BJ (cell line): ENCODE measurements at places on chromosomes 3 and 15.

GRCh38 chr15:50257924-50258323 is 7.6 kb downstream of the HDC start:
- no peak for DNase-seq

DNA sequence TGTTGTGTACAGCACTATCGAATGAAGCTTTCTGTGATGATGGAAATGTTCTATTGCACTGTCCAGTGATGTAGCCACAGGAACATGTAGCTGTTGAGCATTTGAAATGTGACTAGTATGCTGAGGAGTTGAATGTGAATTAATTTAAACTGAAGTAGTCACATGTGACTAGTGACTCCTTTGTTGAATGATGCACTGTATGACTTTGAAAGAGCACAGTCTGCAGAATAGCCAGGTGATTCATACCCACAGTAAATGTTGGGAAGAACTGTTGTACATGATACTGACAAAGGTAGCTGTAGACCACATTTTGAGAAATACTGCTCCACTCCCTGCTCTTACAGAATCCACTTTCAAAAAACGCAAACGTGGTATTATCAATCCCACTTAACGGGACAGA is 34.0 kb upstream of the ACTL6A start:
- DNase-seq, result no peak

DNA sequence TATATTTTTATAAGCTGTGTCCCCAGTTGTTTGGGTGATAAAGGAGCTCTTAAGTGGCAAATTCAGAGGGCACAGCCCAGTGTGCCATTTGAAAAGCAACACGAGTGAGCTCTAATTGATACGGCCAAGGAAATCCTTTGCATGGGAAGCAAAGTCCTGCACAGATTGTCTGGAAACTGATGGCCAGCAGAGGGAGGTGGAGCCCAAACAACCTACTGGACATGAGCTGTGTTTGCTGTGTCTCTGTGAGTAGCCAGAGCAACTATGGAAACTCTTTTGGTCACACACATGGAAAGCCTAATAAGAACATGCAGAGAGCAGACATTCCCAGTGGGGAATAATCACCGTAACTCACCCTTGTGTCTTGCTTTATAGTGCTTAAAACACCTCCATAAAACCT is 24.4 kb downstream of the ONECUT1 start:
- DNase-seq, result no peak

DNA sequence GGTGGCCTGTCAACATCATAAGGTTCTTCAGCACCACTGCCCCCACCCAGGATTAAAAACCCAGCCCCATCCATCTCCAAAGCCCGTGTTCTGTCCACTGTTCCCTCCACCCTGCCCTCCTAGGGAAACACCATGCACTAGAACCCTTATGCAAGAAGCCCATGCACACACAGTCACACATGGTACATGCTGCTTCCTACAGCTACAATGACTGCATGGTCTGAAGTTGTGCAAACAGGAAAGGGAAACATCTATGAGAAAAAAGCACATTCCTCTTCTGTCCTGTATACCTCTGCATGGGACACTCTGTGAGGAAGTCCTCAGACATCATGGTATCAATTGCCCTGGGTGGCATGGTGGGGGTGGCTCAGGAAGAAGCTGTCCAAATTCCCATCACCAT is 108.6 kb upstream of the MRPS22 start:
- no peak for DNase-seq

DNA sequence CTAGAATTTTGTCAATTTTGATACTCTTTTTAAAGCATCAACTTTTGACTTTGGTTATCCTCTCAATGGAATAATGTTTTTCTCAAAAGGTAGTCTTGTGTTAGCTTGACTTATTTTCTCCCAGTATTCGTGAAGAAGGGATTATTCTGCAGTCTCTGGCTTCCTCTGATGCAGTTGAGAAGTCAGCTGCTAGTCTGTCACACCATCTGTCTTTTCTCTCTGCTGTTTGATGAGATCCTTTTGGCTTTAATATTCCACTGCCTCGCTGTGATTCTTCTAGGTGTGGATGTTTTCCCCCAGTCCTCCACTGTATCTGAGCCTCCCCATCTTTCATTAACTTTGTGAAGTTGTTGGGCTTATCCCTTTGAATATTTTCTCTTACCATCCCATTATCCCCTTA is 141.0 kb downstream of the WDR72 start:
- no peak for DNase-seq

GRCh38 chr3:155766206-155766605 is 21.3 kb upstream of the PLCH1 start:
- no peak for DNase-seq

GRCh38 chr15:80549654-80550053 is 145.5 kb upstream of the ABHD17C start:
- no peak for DNase-seq

DNA sequence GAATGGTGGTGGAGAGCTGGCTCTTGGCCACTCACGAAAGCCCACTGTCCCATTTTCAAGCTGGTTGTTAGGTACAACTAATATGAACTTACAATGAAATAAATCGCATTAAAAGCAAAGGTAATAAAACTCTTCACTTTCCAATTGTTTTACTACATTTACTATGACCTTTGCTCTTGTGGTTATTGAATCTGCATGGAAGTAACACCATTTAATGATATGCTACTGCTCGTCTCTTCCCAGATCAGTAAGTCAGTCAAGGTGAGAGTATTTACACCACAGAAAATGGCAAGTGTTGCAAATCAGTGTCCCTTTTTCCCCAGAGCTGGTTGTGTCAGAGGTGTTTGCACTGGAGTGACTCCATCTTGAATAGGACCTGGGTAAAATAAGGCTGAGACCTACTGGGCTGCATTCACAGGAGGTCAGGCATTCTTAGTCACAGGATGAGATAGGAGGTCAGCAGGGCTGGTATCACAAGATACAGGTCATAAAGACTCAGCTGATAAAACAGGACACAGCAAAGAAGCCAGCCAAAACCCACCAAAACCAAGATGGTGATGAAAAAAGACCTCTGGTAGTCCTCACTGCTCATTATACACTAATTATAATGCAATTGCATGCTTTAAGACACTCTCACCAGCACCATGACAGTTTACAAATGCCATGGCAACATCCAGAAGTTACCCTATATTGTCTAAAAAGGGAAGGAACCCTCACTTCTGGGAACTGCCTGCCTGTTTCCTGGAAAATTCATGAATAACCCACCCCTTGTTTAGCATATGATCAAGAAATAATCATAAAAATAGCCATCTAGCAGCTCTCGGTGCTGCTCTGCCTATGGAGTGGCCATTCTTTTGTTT is 57.6 kb downstream of the FRMD4B start:
- no peak for DNase-seq
